ENCODE measurements at places on chromosomes 6 and 20.
A peak's percentile ranks its signal among the peaks of the same experiment; 100 is the strongest.

DNA sequence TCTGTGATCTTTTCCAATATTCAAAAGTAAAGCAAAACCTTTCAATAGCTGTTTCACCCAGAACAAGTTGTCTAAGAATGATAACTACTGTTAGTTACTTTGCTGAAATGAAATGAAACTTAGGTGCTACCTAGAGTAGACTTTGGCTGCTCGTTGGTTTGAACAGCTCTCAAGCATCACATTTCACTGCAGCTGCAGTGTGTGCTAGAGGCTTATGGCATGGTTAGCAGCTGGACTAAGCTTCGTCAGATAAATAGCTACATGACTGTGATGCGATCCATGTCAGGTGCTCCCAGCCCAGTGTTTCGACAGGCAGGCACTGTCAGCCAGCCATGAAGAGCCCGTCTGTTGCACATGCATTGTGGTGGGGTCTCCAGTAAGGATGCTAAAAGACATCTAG, 201.1 kb downstream of the TFAP2B start:
- DNase-seq = no peak

DNA sequence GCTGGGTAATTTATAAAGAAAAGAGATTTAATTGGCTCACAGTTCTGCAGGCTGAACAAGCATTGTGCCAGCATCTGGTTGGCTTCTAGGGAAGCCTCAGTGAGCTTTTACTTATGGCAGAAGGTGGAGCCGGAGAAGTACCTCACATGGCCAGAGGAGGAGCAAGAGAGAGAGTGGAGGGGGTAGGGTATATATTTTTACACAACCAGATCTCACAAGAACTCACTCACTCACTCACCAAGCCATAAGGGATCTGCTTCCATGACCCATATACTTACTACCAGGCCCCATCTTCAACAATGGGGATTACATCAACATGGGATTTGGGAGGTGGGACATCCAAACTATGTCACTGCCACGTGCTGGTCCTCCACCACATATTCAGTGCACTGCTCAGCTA, 152.6 kb upstream of the PRND start:
- no peak for DNase-seq

- DNase-seq = no peak
Observed at GRCh38 chr6:167650730-167651317, 175.9 kb upstream of the AFDN start.

- DNase-seq = peak; percentile 72
Observed at GRCh38 chr6:22821664-22822320, 252.4 kb downstream of the HDGFL1 start.

GRCh38 chr6:120083186-120083585, 733.6 kb upstream of the MAN1A1 start:
- no peak for DNase-seq

DNA sequence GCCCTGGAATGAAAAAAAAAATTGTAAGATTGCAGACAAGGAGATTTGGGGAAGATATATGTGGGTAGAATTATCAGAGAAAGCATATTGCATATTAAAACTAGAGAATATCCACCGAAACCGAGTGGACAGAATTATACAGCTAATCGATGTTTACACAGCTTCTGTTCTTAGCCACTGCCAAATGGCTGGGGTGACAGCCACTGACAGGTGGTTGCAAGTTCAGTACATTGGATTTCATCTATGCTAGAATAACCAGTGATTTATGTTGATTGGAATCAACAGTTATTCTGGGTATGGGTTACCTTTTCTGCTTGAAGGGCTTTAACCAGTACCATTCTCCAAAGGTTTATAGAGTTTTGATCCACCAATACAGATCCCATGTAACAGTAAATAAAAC, 48.4 kb upstream of the THEMIS start:
- DNase-seq = no peak

GRCh38 chr6:127198549-127198948, 68.1 kb upstream of the RNF146 start:
- DNase-seq = no peak

- no peak for DNase-seq
Observed at GRCh38 chr20:49466114-49466912, 16.2 kb downstream of the KCNB1 start.

- no peak for DNase-seq
Observed at GRCh38 chr20:62766071-62766450, 30.2 kb upstream of the MRGBP start.

- DNase-seq = no peak
Observed at GRCh38 chr6:100314186-100314585, 150.5 kb downstream of the SIM1 start.

GRCh38 chr6:170184316-170184715, 106.6 kb downstream of the DLL1 start:
- no peak for DNase-seq

- no peak for DNase-seq
Observed at GRCh38 chr6:109087661-109088264, 6.9 kb downstream of the SESN1 start.

DNA sequence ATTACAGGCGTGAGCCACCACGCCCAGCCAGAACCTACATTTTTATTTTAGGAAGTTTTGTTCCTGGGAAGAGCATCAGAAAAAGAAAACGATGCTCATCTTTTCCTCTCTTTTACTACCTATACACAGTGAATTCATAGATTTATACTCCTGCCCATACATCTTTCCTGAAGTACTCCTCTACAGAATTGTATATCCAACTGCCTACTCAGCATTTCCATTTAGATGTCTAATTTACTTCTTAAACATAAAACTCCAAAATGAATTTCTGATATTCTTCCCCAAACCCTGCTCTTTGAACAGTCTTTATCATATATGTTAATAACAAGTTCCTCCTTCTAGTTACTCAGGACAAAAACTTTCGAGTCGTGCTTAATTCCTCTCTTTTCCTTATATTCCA, 39.8 kb upstream of the RSPO3 start:
- no peak for DNase-seq

DNA sequence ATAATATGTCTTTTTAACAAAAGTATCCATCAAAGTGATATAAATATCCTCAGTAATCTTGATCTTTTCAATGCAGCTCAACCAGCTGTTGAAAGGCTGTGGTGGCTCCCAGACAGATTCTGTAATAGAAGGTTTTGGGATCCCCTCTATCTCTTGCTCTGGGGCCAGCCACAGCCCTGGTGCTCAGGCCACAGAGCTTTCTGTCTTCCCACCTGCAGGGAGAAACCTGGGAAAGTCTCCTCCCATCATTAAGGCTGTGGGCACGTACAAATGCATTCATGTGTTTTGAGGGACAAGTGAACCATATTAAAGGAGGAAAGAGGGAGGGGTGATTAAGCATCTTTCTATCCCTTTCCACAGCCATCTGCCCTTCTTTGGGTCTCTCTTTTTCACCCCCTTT, 183.1 kb downstream of the PRDM13 start:
- no peak for DNase-seq

DNA sequence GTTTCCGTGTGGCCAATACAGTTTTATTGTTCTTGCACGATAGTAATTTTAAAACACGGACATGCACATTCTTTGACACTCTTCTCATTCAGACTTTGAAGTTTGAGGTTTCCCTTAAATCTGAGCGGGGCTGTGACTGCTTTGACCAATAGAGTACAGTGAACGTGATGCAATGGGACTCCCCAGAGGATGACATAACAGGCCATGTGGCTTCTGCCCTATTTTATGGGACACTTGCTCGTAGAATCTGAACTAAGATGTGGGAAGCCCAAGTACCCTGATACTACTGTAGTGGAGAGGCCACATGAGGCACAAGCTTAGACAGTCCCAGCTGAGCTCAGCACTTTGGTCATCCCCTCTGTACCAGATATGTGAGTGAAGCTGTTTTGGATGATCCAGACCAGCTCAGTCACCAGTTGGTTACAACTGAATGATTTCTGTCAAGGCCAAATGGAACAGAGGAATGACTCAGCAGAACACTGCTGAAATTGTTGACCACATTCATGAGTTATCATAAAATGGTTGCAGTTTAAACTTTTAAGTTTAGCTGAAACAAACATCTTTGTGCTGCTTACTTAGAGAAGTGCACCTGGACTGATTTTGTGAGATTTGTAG, 279.4 kb downstream of the RFPL4B start:
- DNase-seq = no peak

GRCh38 chr6:157521362-157522335, 140.7 kb downstream of the ZDHHC14 start:
- DNase-seq = no peak

DNA sequence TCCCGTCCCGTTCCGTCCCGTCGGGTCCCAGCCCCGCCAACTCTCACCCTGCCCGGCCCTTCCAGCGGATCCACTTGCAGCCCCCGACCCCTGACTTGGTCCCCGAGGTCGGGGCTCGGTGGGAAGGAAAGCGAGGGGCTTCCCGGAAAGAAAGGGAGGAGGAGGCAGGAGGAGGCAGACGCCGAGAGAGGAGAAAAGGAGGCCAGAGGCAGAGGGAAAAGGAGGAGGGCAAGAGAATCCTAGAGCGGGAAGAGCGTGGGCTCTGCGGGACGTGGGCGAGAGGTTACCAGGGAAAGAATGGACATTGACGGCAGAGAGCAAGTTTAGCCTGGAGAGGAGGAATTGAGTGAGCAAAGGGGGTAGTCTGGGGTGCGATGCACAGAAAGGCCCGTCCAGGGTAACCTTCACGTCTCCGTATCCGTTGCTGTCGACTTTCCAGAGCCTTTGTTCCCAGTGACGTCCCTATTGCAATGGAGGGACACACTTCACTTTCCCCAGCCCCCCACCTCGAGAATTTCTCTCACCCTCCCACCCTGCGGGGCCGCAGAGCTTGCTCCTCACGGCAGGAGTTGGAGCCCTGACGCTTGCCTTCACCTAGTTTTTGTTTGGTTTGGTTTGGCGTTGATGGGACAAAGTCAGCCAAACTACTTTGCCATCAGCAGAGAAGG, 477 bp upstream of the MOXD1 start:
- no peak for DNase-seq

- no peak for DNase-seq
Observed at GRCh38 chr6:37005061-37005810, at the start of gene FGD2. Gene FGD2, plus strand, starts transcription at chr6:37005655. Its CDS starts 163 bp downstream, at chr6:37005818.

- DNase-seq = peak; percentile 5
Observed at GRCh38 chr6:39166189-39166911, 51.4 kb upstream of the SAYSD1 start.

DNA sequence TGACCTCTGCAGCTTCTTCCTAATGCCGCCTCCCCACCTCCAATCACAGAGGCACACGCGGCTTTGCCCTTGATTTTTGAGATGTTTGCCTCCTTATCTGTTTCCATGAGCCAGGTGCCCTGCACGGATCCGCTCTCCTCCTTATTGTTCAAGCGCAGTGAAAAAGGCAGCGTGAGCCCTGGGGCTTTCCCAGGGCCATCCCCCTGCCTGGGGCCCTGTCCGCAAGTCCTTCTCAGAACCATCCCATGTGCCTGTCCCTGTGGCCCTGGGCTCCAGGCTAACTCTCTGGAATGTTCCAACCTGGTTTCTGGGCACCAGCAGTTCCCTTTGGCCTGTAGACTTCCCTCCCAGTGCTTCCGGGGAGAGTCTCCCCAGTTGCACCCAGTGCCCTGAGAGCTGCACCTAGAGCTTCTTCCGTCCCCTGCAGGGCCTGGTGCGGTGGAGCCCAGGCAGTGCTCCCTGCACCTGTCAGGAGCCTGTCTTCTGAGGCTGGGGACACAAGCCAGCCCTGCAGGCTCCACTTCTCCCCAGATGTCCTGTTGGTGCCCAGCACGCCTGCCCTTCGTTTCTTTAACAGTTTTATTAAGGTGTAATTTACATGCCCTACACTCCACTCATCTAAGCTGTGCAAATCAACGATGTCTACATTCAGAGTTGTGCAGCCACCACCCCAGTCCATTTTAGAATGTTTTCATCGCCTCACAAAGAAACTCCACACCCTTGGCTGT, 330.3 kb downstream of the CDH4 start:
- no peak for DNase-seq

- no peak for DNase-seq
Observed at GRCh38 chr6:12221856-12222255, 68.3 kb upstream of the EDN1 start.

DNA sequence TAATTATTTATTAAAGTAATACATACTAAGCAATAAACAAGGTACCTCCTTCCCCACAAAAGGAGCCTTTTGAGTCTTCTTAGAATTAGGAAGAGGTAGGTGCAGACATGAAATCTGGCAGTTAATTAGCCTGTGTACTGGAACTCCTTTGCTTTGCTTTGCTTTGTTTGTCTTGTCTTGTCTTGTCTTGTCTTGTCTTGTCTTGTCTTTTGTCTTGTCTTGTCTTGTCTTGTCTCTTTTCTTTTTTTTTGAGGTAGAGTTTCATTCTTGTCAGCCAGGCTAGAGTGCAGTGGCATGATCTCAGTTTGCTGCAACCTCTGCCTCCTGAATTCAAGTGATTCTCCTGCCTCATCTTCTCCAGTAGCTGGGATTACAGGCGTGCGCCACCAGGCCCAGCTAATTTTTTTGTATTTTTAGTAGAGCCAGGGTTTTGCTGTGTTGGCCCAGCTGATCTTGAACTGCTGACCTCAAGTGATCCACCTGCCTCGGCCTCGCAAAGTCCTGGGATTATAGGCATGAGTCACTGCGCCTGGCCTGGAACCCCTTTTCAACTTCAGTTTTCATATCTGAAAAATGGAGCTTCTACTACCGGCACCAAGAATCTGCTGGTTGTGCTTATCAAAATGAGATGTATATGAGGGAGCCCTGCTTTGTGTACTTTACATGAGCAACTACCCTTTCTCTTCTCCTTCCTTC, 301.2 kb downstream of the CDKAL1 start:
- no peak for DNase-seq

DNA sequence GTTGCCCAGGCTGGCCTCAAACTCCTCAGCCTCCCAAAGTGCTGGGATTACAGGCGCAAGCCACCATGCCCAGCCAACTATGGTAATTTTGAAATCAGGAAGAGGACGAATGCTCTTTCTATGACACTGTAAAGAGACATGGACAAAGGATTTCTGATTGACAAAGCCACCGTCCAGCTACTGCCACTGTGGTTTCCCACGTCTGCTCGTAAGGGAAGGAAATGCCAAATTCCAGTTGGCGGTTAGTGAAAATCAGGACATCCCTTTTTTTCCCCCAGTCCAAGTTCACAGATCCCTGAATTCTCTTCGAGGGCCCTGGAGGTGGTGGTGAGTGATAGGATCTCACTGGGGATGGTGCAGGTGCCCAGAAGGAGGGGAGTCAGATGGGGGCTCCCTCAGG, 31.2 kb downstream of the SNAI1 start:
- DNase-seq = no peak

GRCh38 chr6:138722425-138723371, 50.9 kb upstream of the CCDC28A start:
- DNase-seq = peak; percentile 17

GRCh38 chr6:121442576-121442975, 7.1 kb downstream of the GJA1 start:
- DNase-seq = no peak

DNA sequence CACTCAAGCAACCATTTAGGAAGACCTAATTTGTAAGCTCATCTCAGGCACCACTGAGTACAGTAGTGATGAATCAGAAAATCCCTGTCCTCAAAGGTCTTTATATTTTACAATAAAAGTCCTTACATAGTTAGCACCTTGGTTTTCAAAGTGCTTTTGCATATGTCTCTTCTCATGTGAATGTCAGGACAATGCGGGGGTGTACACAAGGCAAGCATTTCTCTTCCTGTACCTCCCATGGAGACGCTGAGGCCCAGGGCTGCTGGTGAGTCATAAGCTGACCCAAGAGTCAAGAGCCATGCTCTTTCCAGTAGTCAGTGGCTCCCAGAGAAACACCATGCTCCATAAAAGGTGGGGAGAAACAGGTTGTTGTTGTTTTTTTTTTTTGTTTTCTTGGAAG, 174.0 kb downstream of the GJA10 start:
- DNase-seq = no peak

- no peak for DNase-seq
Observed at GRCh38 chr6:139449611-139450000, 75.2 kb upstream of the CITED2 start.
